ENCODE measurements at places on chromosomes 13 and 19.

- DNase-seq: no peak
These were observed 128.2 kb upstream of the OBI1 start for GRCh38 chr13:78787190-78787589.

DNA sequence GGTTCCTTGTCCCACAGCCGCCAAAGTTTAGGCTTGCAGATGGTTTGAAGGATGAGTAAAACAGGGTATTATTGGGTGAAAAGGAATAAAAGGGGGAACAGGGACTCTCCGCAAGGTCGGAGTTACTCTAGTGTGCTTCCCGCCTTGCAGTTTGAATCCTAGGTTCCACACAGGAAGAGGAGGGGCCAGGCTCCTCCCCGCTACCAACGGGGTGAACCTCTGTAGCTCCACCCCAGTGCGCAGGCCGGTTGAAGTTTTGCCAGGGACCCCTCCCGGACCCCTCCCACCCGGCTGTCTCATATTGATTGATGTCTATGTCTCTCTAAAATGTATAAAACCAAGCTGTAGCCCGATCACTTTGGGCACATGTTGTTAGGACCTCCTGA is 11.6 kb upstream of the GTF2F2 start:
- DNase-seq: no peak

DNA sequence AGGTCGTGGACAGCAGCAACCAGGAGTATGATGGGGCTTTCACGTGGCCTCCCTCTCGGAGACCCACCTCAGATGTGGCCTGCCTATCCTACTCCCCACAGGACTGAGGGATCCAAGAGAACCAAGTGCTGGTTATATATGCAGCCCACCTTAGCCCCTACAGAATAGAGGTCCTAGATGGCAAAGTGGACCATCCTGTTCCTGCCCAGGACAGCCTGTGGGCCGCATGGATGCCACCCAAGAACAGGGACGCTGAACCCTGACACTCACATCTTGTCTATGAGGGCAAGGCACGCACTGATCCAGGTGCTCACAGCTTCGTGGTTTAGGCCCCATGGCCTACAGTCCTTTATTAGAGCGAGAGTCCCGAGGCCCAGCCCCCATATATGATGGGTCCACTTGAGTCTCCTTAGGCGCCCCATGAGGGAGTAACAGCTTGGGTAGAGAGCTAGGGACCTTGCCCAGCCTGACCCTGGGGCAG is 1.5 kb upstream of the SLC27A5 start:
- DNase-seq: no peak

DNA sequence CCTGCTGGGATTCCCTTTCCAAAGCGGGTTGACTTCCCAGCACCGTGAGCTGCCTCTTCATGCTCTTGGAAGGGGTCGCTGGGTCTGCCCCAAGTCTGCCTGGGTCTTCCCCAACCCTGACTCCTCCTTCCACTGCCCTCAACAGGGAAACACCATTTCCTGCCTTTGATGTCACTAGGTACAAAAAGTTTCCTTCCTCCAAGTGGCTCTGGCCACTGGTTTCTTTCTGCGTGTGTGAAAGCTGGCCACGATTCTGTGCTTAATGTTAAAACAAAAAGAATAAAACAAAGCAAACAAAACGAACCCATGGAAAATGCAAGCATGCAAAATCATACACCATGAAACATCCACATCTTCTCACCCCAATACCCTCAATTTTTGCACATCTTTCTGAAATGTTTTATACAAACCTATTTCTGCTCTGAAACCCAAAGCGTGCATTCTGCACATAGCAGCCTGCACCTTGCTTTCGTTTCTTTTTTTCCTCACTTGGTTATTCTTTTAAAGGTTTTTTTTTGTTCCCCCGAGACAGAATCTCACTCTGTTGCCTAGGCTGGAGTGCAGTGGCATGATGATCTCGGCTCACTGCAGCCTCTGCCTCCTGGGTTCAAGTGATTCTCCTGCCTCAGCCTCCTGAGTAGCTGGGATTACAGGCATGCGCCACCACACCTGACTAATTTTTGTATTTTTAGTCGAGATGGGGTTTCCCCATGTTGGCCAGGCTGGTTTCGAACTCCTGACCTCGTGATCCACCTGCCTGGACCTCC is 12.5 kb upstream of the TNFSF9 start:
- DNase-seq: no peak

GRCh38 chr13:72851678-72852014 is 69.7 kb downstream of the PIBF1 start:
- no peak for DNase-seq

GRCh38 chr13:19981685-19982238 is 23.2 kb downstream of the ZMYM2 start:
- no peak for DNase-seq

DNA sequence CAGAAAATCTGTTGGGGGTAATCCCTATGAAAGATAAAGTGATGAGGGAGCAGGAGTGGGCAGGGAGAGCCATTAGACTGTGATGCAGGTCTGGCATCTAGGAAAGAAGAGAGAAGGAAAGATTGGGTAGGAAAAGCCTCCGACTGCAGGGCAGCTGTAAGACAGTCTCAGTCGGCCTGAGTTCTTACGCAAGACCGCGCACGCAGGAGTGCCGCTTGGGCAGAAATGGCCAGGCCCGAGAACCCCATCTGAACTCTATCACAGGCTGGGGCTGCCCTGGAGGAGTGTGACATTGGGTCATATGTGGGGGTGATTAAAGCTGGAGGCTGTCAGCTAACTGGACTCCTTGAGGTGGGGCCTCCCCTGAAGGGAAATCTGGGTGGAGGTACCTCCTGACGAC is 13.9 kb upstream of the FBXL3 start:
- DNase-seq: no peak

DNA sequence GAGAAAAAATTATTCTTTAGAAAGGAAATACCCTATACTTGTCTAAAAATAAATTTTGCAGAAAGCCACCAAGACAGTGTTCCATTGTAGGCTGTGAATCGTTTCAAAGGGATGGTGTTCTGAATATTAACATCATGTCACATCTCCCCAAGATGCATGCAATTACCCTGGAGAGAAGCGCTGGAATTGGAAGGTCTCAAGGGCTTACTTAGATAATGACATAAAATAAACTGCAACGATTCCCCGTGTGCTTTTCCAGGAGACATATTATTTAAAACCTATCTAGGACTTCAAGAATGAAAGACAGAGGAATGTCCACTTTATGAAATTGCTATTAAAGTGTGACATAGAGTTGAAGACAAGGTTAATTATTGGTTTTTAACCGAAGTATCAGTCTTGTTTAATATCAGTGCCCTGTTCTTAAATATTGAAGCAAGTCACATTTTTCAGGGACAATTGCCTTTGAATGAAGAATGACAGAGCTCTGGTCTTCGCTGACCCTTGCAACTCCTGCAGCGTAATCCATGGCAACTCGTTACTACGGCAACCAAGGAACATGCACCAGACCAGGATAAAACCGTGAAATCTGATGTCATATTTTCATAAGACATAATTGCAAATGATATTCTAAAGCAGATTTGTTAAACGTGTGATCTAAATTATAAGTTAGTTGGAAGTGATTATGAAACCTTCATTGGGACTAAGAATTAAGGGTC is 91.7 kb downstream of the EFNB2 start:
- no peak for DNase-seq

GRCh38 chr13:53041968-53042516 is 13.4 kb downstream of the OLFM4 start:
- no peak for DNase-seq

GRCh38 chr19:46861691-46862502 is 1.1 kb downstream of the ARHGAP35 start:
- DNase-seq: no peak

GRCh38 chr19:16180611-16181010 is 4.6 kb upstream of the FAM32A start:
- DNase-seq: no peak

DNA sequence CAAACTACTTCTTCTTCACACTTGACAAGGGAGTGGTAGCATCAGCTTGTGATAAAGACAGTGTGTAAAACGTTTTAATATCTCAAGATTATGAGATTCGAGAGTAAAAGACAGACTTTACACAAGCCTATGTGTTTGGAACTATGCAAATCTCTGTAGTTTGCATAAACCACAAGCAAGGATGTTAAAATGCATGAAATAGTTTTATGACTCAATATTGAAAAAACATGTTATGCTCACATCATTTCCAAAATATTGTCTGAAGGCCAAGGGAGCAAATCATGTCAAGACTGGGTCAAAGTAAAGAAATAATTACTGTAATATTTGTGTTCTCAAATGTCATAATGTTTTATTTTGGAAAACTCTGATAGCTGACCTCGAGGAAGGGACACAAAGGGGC is 316.8 kb upstream of the KLF12 start:
- DNase-seq: no peak

- no peak for DNase-seq
These were observed 19.0 kb downstream of the GNG7 start for GRCh38 chr19:2683430-2684003.

- DNase-seq: no peak
These were observed 285.4 kb downstream of the ATP8A2 start for GRCh38 chr13:25657157-25657556.

DNA sequence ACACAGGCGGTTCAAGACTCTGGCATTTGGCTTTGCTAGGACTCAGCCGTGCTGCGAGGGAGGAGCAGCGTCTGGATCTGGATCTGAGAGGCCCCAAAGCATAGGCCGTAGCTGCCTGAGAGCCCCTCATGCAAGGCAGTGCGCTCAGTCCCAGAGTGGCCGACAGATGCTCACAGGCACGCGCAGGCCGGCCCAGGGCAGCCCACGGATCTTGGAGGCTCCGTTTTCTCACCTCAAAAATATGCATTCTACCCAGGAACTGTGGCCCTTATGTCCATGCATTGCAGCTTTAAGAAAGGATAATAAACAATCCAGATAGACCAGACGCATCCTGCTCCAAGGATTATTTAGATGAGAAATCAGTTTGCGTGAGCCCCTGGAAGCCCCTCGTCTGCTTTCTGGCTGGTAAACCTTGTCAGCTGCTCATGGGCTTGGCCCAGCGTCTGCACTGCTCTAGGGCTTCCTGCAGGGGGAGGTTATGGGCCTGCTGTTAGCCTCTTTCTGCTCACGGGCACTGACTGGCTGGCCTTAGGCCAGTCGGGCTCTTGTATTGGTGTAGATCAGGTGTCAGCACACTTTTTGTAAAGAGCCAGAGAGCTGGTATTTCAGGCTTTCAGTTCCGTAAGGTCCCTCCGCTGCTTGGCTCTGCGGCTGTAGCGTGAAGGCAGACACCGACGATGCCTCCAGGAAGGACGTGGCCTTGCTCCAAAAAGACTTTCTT is 24.2 kb downstream of the TEX29 start:
- no peak for DNase-seq

DNA sequence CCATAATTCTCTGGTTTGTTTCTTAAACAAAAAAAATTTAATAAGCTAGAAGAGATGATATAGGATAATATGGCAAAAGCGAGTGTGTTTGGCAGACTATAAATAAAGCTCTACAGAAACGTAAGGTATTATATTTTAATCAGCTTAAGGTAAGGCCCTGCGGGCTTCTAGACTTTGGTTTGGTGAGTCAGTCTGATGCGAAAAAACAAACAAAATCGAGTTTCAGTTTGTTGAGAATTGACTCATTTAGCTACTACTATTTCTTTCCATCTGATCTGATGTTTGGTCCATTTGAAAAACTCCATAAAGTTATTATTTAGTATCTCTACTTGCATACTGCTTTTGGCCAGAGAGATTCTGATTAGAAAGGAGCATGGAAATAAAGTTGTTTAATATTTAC is 138.0 kb downstream of the MIPEP start:
- DNase-seq: no peak

DNA sequence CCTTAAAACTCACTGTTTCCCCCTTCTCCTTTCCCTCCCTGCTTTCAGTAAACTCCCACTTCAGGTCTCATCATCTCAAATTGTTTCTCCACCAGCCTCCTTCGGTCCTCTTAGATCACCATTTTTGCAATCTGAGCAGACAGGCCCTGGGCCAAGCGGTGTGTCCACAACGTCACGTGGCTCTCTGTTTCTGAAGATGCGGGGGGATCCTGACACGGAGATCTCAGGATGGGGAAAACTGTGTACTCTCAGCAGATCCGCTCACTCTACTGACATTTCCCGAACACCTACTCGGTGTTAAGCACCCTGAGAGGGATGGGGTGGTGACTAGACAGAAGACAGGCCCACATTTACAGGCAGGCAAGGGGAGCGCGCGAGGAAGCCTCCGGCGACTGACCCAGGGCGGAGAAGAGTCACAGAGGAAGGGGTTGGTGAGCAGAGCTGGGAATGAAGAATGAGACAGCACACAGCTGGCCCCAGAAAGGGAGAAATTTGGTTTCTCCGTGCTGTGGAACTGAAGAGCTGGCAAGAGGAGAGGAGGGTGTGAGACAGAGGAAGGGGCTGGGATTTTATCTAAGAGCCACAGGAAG is 38.8 kb downstream of the SERP2 start:
- no peak for DNase-seq

DNA sequence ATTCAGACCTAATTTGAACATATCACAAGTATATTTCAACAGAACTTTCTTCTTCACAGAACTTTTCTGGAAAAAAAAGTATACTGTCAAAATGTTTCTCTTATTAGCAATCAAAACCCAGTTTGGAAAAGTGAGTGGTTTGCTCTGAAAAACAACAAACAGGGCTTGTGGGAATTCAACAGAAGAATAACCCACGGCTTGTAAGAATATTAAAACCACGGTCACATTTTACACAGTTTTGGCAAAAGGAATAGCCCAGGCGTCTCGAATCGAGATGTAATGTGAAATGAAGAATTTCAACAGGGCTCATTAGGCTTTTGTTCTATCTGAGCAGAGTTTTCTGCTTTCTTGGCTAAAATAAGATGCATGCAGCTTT is 70.7 kb downstream of the COL4A2 start:
- DNase-seq: no peak

GRCh38 chr19:28977826-28978225 is 235.1 kb downstream of the UQCRFS1 start:
- DNase-seq: no peak

GRCh38 chr13:99361197-99361596 is 54.0 kb upstream of the GPR183 start:
- DNase-seq: no peak

GRCh38 chr13:40271931-40272775 is 394.3 kb downstream of the FOXO1 start:
- DNase-seq: no peak

GRCh38 chr19:57633832-57634131 is 814 bp downstream of the ZNF211 start:
- no peak for DNase-seq

- DNase-seq: no peak
These were observed 1.9 kb upstream of the ZNF653 start for GRCh38 chr19:11507370-11508078.

DNA sequence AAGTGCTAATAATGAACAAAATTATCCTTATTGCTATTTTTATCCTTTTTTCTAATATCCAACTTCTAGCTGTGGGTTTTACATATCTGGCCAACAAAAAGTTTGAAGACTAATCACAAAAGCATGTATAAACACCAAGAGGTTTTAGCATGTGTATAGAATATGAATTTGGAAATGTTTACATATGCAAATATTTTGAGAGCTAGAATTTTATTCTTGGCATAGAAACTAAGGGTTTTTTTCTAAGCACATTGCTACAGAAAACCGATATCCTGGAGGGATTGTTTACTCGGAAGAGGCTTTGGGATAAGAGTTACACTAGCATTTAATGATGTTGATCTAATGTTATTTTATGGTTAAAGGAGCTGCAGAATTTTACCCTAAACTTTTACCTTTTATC is 392.1 kb downstream of the EFNB2 start:
- no peak for DNase-seq
